ENCODE measurements at places on chromosomes 5 and 9. TPM values are rescaled to one million over a fixed set of nuclear protein-coding genes. Genes with fewer than 3 reads are reported as not detected.
A peak's percentile ranks its signal among the peaks of the same experiment; 100 is the strongest.

- no peak for DNase-seq
Measured at GRCh38 chr9:9919174-9919775, 693.5 kb downstream of the PTPRD start.

DNA sequence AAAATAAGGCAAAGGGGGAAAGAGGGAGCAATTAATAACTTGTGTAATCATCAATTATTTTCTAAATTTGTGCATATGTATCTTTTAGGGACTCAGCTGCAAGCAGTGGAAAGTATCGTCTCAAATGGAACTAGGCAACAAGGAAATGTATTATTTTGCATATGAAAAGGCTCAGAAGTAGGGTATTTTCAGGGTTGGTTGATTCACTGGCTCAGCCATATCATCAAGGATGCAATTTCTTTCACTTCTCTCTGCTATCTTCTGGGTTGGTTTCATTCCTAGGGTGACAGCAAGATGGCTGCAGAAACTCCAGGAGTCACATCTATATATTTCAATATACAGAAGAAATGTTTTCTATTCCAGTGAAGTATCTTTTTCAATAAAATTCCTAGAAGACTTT lies 509.8 kb downstream of the DMAC1 start:
- DNase-seq, result no peak

DNA sequence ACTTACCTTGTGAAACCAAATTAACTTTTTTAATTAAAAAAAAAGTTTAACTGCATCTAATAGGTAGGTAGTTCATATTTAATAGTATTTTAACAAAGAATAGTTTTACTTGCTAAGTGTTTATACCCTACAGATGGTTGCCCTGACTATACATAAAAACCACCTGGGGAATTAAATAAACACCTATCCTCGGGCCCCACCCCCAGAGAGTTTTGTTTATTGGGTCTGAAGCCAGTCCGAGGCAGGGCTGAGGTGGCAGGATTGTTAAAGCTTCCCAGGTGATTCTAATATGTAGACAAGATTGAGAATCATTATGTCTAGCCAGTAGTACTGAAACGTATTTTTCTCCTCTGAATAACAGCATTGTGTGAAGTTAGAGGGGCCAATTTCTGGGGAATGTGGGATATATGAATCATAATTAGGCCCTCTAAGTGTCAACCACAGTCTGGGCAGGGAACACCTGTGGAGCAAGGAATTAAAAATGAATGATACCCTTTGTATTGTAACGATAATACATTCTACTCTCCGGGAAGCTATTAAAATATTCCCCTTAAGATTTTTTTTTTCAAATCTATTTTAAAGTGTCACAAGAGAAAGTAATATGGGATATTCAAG lies 5.6 kb upstream of the PAM start:
- DNase-seq, result no peak

- no peak for DNase-seq
Measured at GRCh38 chr5:124605541-124605940, 140.9 kb downstream of the ZNF608 start.

GRCh38 chr9:111852291-111852690 lies 44.3 kb upstream of the UGCG start:
- DNase-seq, result no peak

- DNase-seq, result no peak
Measured at GRCh38 chr5:169150108-169150507, 150.8 kb downstream of the SLIT3 start.

GRCh38 chr9:35453786-35454185 lies 36.1 kb upstream of the RUSC2 start:
- no peak for DNase-seq

DNA sequence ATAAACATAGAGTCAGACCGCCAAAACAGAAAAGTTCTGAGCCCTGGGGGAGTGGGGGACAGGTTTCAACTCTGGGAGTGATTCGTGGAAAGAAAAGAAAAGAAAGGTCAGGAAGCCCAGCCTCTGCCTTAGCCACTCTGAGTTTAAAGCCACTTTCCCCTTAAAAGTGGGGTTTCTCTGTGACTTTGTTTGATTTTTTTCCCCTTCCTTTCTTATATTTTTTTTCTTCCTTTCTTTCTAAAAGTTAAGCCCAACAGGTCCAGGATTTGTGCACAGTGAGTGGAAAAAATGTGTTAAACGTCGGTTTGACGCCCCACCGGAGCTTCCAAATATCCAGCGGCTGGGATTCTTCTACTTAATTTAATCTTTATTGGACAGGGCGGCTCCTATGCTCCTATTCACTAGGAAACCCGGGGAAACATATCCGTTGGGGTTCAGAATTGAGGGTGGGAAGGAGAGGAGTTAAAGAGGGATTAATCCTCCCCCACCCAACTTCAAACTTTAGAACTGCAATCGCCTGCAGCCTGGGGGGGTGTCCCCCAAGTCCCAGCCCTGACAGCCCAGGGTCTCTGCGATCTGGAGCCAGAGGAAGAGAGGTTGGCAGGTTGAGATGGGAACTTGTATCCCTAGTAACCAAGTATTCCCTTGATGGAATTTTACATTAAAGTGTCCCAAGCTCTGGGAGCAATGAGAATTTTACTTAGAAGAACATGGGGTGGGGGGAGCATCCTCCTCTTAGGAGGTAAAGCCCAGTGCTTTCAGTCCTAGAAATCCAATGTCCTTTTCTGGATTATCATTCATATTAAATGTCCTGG lies 6.3 kb downstream of the NR2F1-AS1 start:
- DNase-seq, result no peak

DNA sequence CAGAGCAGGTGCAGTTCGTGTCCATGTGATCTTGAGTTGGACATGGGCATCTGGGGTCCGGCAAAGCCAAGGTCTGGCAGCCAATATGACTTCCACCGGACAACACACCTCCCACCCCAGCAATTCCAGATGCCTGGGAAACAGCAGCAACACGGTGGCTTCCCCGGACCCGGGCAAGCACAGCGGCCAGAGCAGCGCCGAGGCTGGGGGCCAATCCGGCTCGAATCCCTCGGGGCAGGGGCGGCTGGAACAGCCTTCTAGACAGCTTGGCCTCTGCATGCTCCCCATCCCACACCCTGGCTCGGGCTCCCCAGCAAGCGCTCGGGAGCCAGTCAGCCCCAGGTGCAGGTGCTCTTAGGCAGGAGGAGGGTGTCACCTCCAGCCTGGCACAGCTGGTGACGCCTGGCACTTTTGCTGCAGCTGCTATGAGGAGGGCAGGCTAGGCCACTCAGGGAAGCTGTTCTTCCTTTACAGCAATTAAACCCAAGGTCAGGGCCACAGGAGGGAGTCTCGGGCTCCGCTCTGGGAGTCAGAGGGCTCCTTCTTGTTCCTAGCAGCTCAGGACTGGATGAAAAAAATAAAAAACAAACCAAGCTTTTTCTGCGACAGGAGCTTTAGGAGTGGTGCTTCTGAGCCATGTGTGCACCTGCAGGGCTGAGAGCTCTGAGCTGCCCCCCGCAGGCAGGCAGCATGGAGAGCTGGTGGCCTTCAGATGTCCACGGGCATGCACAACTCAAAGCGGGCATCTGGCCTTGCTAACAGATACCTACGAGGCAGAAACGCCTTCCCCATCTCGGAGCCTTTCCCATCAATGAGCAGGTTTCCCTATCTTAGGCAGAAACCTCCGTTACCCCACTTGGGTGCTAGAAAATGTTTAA lies 28.2 kb downstream of the DBH start:
- no peak for DNase-seq

GRCh38 chr9:127875306-127875966 lies 2.0 kb downstream of the AK1 start:
- DNase-seq, result no peak

DNA sequence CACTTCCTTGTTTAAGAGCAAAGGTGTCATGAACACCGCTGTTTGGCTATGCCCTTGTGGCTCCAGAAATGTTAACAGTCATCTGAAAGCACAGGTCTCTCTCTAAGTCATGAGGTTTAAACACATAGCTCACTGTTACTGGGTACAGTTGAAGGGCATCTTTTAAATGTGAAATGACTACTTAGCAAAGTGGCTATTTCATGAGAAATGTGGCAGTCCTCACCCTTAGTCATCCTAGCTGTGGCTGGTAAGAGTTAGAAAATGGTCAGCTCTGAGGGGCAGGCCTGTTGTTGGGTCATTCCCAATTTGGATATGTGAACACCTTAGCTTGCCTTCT lies 24.2 kb upstream of the TMEM171 start:
- DNase-seq, result no peak

DNA sequence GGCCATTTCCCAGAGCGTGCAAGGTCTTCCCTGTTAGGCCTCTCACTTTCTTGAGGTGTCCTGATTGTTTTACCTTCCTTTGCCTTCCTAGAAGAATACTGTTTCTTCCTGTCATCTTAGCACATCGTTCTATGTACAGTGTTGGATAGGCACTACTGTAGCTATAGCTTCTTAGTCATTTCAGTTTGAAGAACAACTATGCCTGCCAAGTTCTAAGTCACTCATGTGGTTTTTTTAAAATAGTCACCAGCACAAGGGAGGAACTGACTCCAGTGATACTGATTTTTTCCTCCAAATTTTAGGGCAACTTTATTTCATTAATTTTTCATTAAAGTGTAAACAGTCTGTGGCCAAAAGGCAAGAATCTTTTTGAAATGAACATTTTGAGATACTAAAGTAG lies 122.4 kb upstream of the NR5A1 start:
- no peak for DNase-seq

DNA sequence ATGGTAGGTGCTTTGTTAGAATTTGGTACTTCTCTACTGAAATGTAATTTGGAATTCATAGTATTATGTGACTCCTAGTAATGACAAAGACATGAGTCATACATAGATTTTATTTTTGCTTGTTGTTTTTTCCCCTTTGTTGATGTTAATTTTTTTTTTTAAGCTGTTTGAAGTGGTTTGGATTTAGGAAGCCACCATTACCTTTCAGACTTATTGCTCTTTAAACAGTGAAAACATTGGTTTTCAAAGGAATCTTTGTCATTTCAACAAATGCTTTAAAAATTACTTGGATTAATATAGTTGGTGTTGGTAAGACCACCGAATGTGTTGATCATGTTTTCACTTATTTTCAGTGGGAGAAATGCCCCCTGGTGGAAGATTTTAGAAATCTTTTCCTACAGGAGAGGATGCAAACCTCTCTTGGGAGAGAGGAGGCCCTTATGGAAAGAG lies 170.1 kb upstream of the PITX1 start:
- DNase-seq, result no peak

DNA sequence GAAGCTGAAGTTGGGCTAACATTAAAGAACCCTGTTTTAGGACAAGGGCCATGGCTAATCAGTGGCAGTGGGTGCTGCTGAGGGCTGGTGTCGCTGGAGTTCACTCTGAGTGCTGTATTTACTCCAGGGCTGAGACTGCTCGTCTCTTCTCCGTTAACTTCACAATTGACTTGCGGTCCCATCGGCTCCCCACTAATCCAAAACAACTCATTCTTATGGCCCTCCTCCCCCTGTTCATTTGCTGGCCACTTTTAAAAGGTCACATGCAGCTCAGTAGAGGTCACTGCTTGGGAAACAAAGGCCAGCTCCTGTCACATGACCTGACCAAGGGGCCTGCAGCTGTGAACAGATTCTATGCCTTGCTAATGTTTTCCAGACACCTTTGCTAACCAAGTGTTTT lies 38.4 kb downstream of the PTCH1 start:
- DNase-seq, result no peak

DNA sequence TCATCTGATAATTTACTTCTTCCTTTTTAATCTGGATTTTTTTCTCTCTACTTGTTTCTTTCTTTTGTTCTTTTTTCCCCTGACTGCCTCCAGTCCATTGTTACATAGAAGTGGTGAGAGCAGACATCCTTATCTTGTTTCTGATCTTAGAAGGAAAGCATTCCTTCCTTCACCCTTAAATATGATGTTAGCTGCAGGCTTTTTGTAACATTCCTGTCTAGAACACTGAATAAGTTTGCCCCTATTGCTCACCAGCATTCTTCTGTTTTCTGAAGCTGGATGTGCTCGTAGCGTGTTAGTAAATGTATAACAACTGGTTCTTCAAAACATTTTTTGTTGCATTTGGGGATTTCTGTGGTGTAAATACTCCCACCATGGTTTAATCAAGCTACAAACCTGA lies 136.7 kb upstream of the NFIL3 start:
- DNase-seq, result no peak

GRCh38 chr9:94639061-94639998 lies at the start of gene FBP1:
Gene FBP1 (minus strand): TSS chr9:94639518. CDS start chr9:94639310, 208 bp downstream.
- DNase-seq, result peak; percentile 29

GRCh38 chr5:16597946-16598694 lies 18.7 kb downstream of the RETREG1 start:
- DNase-seq, result no peak

GRCh38 chr5:126808521-126808988 lies 31.6 kb downstream of the LMNB1 start:
- no peak for DNase-seq

ZNF622 gene
- total RNA-seq, result 40.7 TPM

PCDHB13 gene
- 7.7 TPM for total RNA-seq

OLFM1 gene
- 25.2 TPM for total RNA-seq

CAPSL gene
- total RNA-seq, result not detected

KCNV2 gene
- not detected for total RNA-seq

IRX4 gene
- not detected for total RNA-seq

MARCOL gene
- not detected for total RNA-seq

RAI14 gene
- 17.8 TPM for total RNA-seq

WDR31 gene
- total RNA-seq, result 0.69 TPM

FYB1 gene
- total RNA-seq, result 46.2 TPM

ZNF883 gene
- 2.0 TPM for total RNA-seq

Measured in omental fat pad (tissue), 4 donors.